ENCODE measurements at places on chromosomes 13 and 19. TPM values are rescaled to one million over a fixed set of nuclear protein-coding genes. Genes with fewer than 3 reads are reported as not detected.

Gene F2RL3
- 5.8 TPM for total RNA-seq

- peak; percentile 67 for DNase-seq
Measured at GRCh38 chr19:17943274-17944221, 10.7 kb downstream of the CCDC124 start.

DNA sequence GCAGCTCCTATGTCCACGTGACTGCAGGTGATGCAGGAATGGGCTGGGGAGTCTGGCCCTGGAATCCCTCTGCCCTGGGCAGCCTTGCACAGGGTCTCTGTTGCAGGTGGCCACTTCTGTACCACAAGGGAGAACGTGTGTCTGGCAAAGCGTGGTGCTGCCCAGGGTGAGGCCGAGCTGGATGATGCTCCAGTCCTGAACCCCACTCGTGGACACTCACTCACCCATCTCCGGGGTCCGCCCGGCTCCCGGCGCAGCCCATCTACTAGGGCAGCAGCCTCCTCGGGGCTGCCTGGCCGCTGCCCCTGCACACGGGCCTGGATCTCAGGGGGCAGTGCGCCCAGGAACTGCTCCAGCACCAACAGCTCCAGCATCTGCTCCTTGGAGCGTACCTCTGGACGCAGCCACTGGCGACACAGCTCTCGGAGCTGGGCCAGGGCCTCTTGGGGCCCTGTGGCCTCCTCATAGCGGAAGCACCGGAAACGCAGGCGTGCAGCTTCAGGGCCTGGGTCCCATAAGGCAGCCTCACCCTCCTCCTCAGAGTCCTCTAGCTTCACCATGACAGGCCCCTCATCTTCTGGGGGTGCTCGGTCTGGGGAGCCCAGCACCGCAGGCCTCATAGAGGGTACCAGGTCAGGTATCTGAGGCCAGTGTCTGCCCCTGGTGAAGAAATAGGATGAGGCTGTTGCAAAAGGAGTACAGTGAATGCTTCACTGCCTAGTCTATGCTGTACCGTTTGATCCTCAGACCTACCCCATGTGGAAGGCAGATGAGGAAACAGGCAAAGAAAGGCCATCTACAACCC, 2.2 kb downstream of the MZF1 start:
- no peak for DNase-seq

GRCh38 chr13:57418067-57418677, 213.4 kb upstream of the PCDH17 start:
- DNase-seq, result no peak
